ENCODE measurements at places on chromosomes 16 and 17. TPM values are rescaled to one million over a fixed set of nuclear protein-coding genes. Genes with fewer than 3 reads are reported as not detected.

The DNAI2 gene
- 0.13 TPM for total RNA-seq

The ATP1B2 gene
- total RNA-seq = not detected

DNA sequence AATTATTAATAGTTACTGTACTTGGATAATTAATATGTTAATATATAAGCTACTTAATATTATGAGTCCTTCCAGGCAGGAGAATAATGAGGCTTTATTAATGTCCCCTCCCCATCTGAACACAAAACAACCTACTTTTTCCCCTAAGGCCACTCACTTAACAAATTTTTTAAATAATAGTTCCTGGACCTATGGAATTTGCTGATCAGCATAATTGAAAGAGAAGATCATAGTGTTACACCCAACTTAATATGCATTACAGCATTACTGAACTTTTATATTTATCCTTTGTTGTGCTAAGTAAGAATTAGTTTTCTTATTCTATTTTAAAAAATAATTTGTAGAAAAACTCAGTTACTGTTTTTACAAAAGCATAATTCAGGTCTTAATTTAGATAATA is 1537.7 kb upstream of the GOT2 start:
- no peak for DNase-seq

- no peak for DNase-seq
Observed at GRCh38 chr17:57666201-57666870, 78.8 kb downstream of the CCDC182 start.

DNA sequence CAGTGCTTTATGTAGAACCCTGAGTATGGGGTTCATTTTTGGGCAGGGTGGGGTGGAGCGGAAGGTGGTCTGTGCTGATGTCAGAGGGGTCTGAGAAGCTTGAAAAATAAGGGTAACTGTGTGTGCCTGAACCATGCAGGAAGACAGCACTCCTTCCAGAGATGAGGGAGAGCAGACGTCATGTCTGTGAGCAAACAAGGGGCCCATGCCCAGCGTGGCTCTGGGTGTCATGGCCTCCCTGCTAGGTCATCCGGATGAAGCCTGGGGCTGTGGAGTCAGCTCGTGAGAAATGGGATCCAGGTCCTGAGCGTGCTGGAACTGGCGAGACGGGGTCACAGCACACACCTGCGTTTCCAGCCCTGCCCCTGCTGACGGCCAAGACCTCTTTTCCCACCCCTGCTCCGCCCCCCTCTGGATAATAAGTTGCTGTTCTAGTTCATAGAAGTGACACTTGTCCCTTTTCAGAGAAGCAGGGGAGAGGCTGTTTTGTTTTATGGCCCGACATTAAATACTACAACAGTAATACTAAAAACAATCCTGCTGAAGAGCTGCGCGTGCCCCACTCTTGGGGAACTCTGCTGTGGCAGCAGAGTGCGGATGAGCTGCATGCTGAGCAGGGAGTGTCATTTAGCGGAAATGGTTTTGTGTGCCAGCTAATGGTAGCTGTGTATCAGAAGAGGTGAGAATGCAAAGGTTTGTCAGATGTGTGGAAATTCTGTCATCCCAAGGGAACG is 92.6 kb downstream of the RPTOR start:
- no peak for DNase-seq

Data from dermis microvascular lymphatic vessel endothelial cell (primary cell).